MV-4-11 (cell line): ENCODE measurements at places on chromosomes 6 and 20.

DNA sequence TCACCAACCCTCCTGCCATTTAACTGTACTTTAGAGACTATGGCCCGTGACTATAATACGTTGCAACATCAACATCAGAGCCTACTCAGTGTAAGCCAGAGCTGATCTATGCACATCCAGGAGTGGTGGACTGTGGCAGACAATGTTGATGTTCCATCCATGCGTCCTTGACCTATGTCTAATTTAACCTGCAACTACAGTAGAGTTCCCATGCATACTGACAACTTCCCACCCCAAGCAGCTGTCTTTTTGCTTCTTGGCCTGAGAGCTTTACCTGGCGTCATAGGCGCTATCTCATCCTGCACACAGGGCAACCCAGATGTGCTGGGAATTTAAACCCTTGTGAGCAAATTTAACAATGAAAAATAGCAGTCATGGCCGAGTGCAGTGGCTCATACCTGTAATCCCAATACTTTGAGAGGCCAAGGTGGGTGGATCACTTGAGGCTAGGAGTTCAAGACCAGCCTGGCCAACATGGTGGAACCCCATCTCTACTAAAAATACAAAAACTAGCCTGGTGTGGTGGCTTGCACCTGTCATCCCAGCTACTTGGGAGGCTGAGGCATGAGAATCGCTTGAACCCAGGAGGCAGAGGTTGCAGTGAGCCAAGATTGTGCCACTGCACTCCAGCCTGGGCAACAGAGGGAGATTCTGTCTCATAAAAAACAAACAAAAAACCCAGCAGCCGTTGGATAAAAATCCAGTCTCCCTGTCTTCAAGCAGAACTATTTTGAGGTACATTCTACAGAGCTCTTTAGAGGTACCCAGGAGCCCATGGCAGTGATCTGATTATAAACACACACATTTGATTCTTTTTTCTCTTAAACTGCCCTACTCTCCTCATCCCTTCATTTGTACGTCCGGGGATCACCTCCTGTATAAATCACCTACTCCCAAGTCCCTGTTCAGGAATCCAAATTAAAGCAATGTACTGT is 22.0 kb downstream of the PERP start:
- DNase-seq, result no peak

DNA sequence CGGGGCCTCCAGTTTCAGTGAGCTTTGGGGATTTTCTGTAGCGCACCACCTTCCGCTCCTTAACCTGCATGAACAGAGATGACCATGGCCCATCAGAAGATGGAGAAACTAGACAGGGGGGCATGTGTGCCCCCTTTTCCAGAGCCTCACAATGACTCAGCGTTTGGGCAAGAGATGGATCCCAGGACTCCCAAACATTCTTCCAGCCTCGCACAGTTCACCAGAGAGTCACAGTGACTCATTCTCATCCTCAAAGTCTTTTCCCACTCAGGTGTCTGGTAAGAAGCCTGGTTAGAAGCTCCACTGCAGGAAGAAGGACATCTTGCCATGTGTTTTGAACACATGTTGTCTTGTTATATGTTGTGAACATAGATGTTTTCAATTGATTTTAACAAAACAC is 76.2 kb upstream of the FRMD1 start:
- no peak for DNase-seq

- DNase-seq, result no peak
Observed at GRCh38 chr6:50362706-50363105, 313.0 kb upstream of the DEFB112 start.

DNA sequence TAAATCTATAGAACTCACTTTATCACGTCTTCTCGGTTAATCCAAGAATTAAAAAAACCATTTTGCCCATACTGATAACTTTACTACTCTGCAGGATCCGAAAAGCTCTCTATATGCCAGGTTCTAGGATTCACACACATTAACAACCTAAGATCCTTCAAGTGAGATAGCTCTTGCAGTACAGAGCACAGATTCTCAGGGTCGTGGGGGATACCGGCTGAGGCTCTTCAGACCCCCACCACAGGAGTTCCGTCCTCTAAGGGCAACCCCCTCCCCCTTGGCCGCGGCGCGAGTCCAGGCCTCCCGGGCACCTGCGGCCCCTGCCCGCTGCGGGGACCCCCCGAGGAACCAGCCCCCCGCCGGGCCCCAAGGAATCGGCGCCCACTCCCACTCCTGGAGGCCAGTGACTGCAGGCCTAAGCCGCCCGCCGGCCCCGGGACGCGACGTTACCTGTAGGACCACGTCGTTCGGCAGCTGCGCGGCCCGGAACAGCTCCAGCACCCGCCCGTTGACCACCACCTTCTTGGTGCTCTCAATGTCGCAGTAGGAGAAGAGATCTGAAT is 892 bp downstream of the REPS1 start:
- DNase-seq, result no peak

DNA sequence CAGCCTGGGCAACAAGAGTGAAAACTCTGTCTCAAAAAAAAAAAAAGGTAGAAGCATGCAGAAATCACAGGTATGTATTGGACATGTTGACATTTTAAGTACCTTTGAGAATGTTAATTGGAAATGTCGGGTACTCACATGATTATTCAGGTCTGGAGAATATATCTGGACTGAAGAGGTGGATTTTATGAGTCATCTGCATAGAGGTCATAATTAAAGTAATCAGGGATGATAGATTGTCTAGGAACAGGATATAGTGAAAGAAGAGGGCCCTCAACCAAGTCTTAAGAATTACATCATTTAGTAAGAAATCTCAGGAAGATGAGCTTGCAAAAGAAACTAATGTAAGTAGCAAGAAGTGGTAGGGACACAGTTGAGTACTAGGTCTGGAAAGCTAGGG is 212.5 kb downstream of the UTRN start:
- no peak for DNase-seq

DNA sequence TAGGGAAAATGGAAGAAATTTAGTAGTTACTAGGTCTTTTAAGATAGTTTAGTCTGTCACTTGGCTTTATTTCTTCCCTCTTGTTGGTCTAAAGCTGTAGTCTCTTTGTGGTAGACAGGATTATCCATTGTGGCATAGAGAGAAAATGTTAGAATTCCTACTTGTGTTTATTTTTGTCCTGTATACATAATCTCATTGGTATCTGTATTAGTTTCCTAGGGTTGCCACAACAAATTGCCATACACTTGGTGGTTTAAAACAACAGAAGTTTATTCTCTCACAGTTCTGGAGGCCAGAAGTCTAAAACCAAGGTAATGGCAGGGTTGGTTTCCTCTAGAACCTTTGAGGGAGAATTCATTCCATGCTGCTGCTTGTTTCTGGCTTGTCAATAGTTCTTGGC is 119.4 kb downstream of the ZFAND3 start:
- no peak for DNase-seq

GRCh38 chr6:13156381-13156780 is 172.0 kb downstream of the TBC1D7 start:
- DNase-seq, result no peak
